ENCODE measurements at places on chromosomes 5 and 9. TPM values are rescaled to one million over a fixed set of nuclear protein-coding genes. Genes with fewer than 3 reads are reported as not detected.

Gene CDKN2AIPNL
- total RNA-seq = 42.6 TPM

Gene LECT2
- not detected for total RNA-seq

Gene AFAP1L1
- 11.2 TPM for total RNA-seq

Gene SLC6A18
- total RNA-seq = not detected

All from spinal cord (tissue), 10 donors.